Hindlimb muscle (tissue), 1 donor: ENCODE measurements at places on chromosomes 16 and 17.
A peak's percentile ranks its signal among the peaks of the same experiment; 100 is the strongest.

- DNase-seq = peak; percentile 32
Observed at GRCh38 chr17:55200904-55201303, 63.9 kb upstream of the HLF start.

DNA sequence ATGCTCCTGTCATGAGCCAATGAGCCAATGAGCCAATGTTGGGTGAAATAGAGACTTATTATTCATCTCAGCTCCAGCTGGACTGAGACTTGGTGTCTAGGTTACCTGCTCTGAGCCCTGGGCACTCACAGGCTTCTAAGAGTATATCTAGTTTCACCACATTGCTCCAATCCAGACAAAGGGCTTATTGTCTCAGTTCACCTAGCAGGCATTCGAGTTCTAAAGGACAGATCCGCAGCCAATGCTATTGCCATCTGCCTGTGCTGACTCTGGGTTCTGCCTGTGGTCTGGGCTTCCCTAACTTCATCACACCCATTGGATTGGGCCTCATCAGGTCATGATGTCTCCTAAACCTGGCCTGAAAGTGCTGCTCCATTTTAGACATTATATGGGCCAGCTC lies 66.1 kb upstream of the HS3ST4 start:
- no peak for DNase-seq

GRCh38 chr16:10762336-10763016 lies 18.8 kb downstream of the NUBP1 start:
- no peak for DNase-seq

DNA sequence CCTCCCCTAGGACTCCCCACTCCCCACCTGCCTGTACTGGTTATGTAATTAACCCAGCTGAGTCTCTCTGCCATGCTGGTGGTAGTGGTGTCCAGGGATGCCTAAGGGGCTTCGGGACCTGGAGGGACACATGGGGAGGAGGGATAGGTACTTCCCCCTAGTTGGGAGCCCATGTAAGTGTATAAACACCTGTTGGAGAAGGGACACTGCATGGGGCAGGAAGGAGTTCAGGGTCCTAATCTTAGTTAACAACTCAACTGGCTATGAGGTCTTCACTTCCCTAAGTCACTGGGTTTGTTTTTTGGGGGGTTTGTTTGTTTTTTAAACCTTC lies 1.3 kb downstream of the RASL10B start:
- DNase-seq = no peak

DNA sequence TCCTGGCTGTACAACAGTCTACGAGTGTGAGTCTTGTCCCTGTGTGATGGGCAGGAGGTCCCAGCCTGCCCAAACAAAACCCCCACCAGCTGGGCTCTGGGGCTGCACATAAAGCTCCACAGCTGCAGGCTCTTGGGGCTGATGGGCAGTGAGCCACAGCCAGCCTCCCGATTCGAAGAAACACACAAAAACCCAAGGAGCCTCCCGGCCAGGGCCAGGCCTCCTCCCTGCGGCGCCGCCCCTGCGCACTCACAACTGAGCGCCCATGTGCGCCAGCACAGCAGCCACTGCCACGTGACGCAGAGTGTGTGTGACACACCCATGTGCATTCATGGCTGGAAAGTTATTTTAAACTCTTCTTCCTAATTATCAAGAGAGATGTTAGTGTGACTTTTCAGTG lies 30.6 kb upstream of the FAAP100 start:
- DNase-seq = no peak

- no peak for DNase-seq
Observed at GRCh38 chr16:76784530-76784929, 406.5 kb upstream of the MON1B start.

DNA sequence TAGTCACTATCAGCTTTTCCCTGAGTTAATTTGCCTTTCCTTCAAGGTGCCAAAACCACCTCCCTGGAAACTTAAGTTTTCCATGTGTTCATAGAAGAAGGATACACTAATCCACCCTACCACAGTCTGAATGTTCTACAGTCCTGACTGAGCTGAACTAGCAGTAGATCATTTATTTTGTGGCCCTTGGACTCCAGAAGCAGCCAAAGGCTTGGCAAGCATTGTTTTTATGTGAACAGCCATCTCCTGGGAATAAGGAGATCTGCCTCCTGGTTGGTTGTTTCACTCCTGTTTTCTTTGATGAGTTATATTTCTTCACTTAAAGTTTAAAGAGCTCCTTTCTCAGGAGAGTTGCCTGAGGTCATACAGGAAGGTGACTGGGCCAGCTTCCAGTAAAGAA lies 634.6 kb upstream of the SOX9 start:
- DNase-seq = no peak

- no peak for DNase-seq
Observed at GRCh38 chr16:85690469-85691064, 1.8 kb upstream of the GINS2 start.

DNA sequence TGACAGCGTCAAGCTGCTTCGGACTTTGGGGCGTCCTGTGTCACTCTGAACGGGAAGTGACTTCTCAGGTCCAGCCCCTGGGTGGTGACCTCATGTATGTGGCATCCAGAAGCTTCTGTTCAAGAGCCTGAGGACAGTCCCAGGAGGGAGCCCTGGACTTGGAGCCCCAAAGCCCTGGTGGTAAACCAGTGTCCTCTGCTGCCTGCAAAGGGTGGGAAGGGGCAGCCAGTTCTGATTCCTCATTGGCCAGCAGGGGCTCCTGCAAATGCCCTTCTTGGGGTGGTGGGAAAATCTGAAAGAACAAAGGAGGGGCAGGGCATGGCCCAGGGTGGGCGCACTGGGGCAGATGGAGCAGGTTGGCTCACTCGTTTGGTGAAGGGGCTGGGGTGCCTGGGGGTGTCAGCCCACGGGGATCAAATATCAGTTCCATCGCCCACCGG lies 1.6 kb downstream of the OSGIN1 start:
- DNase-seq = no peak

DNA sequence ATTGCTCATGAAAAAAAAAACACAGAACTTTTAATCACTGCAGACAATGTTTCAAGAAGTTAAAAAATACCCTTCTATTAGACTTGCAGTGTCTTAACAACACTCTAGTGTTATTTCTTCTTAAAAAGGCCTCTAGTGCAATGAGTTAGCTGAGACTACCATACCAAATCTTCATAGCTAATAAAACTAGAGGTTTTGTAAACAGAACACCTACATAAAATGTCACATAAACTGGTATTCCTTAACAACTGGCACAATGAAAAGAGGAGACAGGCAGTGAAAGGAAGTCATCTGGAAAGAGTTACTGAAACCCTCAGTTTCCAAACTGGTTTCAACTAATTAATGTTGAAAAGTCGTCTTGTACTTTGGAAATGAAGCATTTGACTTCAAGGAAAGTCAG lies 394.2 kb upstream of the PMFBP1 start:
- no peak for DNase-seq

DNA sequence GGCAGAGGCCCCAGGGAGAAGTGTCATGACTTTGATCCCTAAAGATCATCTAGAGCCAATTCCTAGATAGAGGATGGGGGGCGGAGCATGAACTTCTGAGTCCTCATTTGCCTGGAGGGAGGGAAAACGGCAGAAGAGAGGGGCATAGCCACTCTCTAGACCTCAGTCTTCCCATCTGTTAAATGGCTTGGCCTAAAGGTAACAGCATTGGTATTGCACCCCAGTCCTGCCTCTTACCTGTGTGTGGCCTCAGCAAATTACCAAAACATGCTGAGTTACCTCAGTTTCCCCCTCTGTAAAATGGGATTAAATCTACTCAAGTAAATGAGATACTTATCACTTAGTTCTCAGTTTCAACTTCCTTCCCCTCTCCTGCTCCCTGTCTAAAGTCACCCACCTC lies 47.5 kb downstream of the CNGB1 start:
- DNase-seq = no peak

DNA sequence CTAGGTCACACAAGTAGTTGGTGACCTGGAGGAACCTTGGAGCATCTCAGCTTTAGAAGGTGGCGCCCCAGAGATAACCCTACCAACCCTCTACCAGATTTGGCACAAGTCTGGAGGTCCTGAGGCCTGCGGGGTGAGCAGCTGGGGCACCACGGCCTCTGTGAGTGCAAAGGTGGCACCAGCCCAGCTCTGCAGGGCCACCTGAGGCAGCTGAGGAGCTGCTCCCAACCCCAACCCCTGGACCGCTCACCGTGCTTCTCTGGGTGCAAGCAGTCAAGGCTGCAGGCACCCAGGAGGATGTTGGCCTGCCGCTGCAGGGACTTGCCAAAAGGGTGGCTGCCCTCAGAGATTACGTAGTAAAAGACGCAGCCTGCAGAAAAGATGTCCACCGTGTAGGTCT lies 28.4 kb upstream of the ICAM2 start:
- no peak for DNase-seq
